ENCODE measurements at places on chromosomes 12 and 14.

DNA sequence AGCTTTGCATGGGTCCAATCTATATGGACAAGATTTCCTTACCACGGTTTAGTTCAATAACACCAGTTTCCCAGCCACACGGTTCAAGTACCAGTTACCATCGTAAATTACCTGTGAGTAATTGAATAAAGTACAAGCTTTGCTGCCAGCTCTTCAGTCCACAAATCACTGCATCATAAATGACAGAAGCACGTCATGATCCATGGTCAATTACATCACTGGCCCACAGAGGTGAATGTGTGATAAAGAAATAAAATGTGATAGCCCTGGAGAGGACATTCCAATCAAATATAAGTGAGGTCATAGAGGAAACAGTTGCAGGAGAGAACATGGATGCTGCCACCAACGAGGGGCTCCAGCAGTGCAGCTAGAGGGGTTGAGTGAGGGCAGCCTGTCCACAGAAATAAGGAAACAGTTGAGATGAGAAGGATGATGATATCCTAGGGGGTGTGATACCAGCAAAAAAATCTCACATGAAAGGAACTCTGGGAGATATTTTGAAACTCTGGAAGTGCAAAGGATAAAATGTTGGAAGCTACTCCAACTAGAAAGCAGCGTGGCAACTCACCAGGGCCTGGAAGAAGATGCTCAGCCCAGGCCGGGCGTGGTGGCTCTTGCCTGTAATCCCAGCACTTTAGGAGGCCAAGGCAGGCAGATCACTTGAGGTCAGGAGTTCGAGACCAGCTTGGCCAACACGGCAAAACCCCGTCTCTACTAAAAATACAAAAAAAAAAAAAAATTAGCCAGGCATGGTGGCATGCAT lies 5.8 kb upstream of the DYNC1H1 start:
- DNase-seq, result no peak

DNA sequence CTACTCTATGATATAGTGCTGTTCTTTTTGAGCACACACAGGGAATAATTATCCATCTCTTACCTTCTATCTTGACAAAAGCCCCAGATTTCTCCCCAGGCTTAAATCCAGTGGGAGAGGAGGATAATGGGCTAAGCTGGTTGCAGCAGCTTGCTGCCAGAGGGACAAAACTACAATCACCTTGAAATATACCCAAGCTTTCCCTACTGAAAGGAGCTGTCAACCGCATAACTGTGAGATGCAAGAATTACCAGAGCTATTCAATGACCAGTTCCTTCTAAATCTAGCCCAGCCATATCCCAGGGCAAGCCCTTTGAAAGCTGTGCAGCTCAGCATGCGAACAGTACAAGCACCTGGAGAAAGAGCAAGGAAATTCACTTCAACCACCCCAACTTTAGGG lies 943 bp upstream of the MGAT4C start:
- DNase-seq, result no peak

DNA sequence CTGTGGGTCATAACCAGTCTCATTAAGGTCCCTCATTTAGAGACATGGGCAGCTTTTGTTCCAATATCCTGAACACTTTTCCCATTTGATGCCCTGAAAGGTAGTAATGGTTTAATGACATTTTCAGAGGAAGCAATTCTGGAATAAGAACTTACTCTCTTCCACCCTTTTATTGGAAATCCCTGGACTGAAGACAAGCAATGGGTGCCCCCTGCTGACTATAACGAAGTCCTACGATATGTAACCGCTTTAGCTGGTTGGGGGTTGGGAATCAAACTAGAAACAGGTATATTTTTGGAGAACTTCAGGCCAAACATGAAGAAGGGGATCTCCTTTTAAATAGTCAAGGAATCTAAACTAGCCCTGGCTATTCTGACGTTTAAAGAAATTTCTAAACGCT lies 20.5 kb downstream of the SARNP start:
- DNase-seq, result no peak

- no peak for DNase-seq
Measured at GRCh38 chr12:112096070-112096469, 12.5 kb downstream of the NAA25 start.

DNA sequence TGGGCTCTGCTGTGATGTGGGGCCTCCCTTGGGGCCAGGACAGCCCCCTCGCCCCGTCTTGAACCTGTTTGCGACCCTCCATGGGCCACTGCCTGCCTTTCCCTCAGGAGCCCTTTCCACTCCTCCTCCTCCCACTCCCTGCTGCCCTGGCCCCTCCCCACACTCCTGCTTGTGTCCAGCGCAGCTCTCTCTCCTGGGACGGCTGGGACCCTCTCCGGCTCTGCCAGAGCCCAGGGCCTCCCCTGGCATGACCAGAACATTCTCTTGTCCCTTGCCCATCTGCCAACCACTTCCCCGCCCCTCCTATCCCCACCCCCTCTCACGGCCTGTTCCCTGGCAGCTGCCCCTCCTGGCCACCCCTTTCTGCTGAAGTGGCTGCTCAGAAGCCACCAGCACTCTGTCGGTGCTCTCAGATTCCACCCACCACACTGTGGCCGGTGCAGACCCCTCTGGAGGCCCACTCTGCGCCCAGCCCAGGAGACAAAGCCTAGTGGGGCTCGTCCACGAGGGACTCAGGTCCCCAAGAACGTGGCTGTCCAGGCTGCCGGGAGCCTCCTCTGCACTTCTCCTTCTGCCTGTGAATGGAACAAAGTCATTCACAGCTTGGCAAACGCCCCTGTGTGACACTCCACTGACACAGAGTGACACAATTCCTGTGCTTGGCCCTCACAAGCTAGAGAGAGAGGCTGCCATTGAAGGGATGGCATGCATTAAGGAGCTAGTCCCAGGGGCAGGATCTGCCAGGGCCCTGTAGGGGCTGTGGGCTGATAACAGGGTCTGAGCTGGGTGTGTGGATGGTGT lies 1.4 kb downstream of the ASPG start:
- no peak for DNase-seq

- DNase-seq, result no peak
Measured at GRCh38 chr14:32109676-32110547, 32.8 kb downstream of the ARHGAP5 start.

DNA sequence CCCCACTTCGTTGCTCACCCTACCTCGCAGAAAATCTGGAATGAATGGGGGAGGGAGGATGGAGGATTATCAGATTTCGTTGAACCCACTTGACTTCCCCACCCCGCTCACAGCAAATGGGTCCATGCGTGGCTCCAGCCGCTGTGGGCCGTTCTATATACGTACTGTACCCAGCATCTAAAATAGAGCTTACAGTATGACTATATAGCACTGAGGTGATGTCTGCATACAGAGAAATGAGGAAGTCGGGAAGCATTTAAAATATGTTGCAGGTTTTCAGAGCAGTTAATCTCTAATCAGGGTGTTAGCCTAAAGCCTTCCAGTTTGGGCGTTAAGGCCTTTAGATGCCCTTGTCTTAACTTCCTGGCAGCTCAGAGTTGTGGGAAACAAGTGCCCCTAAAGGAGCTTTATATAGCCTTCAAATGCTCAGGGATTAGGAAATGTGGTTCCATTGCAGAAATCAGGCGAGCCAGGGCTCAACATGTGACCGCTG lies 1.4 kb downstream of the BICDL1 start:
- no peak for DNase-seq

DNA sequence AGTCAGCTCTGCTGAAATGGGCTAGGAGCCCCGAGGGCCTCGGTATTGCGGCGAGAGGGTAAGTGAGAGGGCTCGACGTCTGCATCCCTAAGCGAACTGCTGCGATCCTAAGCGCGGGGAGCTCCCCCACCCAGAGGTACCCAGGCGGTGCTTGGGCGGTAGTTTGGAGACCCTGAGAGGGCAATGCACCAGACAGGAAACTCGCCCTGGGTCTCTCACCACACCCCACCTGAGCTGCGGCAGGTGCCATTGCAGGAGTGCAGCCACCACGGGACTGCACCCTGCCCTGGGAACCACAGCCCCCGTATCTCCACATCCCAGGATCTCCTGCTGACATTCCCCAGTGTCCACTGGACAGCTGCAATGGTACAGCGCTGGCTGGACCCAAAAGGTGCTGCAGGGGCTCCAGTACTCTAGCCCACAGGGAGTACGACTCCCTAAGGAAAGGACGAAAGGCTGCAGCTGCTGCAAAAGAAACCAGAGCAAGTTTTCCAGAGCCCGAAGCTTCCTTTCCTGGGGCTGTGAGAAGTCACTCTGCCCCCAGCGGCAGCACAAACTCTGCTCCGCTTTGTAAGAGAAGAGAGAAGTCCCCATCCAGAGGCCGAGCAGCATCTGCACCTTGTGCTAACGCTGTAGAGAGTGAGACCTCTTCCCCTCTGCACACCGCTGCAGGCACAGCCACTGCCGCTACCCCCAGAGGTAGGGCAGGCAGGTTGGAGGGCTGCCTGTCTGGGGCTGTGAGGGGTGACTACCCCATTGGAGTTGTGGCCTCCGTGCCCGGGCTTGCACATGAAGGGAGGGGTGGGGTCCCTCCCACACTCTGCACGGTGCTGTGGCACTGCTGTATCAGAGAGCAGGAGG lies 31.1 kb upstream of the MON2 start:
- DNase-seq, result no peak

DNA sequence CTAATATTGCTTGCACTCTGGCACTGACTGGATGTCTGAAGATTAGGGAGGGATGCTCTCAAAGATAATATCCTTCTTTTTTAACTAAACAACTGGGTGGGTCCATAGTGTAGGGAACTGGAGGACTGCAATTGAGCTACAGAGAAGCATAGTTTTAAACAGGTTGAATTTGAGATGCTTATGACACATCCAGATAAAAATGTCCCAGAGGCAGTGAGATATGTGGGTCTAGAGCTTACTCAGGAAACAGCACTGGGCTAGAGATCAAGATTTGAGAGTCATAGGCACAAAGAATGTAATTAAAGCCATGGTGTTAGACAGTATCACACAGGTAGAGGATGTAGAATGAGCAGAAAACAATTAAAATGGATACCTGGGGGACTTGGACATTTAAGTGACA lies 198.4 kb downstream of the NELL2 start:
- no peak for DNase-seq

GRCh38 chr12:10140001-10140400 lies 10.0 kb upstream of the CLEC7A start:
- peak; percentile 11 for DNase-seq

DNA sequence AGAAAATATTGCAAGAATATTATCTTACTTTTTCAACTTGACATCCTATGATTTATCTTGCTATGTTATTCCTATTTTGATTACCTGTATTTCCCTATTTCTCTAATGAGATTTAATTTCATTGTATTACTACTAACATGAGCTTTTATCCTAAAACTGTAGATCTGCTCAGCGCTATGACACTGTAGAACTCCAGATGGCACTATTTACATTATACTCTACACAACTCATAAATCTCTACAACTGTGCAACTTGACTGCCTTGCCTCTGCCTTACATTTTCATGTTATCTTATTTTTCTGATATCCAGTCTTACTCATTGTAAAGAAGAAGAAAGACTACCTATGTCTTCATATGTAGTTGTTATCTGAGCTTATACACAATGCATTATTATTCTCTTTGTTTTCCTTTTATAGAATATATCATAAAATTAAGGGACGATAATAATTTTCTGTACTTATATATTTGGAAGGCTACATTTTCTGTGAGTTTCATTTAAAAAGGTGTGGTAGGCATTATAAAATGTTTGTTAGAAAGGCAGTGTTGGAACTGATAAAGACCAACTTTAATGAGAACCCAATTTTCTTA lies 24.1 kb downstream of the NUP37 start:
- DNase-seq, result no peak

All from T follicular helper cell (primary cell).